ENCODE measurements at places on chromosomes 2 and 18.

DNA sequence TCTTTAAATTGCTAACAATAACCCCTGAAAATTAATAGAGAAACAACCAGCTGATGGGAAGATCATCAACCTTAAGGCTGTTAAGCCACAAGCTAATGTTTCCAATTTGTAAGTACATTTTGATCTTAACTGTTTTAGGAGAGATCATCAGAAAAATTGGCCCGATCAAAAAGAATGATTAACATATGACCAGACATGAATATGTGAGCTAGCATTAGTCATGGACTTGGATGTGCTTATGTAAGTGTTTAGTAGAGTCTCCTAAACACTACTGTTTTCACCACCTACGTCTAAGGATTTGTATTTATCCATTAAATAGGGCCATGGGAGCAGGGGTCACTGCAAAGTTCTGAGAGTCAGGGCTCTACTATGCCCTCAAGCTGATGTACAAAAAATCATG, 4.3 kb downstream of the LMAN1 start:
- no peak for ATAC-seq

DNA sequence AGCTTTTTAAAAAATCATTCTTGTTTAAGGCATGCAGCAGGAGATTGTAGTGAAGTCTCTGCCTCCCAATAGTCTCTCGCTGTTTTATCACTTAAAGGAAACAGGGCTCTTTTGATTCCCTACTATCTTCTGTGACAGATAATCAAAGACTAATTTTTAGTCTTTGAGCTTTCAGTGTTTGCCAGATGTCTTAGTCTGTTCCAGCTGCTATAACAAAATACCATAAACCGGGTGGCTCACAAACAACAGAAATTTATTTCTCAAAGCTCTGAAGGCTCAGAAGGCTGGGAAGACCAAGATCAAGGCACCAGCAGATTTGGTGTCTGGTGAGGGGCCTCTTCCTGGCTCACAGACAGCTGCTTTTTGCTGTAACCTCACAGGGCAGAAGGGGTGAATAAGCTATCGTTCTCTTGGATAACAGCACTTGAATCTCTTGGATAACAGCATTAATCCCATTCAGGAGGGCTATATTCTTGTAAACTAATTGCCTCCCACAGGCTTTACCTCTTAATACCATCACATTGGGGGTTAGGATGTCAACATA, 37.8 kb upstream of the STAT4 start:
- no peak for ATAC-seq

DNA sequence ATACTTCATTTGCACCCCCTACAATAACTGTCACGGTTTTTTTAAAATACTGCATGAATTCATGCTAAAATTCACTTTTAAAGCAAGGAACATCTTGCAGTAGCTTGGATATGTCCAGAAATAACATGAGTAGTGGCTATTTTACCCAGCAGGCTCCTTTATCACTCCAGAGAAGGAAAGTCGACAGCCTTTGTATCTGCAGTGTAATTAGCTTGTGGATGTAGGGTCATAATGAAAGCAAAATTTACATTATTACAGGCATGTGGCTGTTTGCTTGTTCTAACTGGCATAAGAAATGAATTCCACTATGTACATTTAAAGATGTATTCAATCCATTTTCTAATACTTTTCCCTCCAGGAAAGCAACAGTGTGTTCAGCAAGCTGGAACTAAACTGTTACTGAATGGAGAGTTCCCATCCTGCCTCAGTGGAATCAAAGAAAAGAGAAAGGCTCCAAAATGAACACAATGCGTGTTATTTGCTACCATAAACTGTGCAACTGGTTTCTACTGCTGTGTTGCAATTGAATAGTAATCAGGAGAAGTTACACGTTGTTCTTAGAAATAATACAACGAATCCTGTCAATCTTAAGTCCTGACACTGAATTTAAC, 321.2 kb upstream of the VRK2 start:
- no peak for ATAC-seq

DNA sequence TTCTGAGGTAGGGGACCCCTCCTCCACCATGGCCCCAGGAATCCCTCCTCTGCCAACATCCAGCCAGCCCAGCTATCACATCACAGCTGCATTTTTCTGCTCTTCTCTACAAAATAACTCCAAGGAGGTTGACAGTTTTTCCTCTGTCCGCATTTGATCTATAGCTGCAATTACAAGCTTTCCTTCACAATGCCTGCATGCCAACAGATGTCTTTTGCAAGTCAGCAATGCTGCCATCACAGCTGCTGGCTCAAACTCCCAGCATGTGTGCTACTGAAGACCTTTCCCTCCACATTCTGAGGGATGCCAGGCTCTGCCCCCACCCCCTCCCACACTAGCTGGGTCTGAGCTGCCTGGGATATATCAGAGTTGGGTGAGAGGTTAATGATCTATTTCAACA, 51.7 kb downstream of the MCFD2 start:
- no peak for ATAC-seq

DNA sequence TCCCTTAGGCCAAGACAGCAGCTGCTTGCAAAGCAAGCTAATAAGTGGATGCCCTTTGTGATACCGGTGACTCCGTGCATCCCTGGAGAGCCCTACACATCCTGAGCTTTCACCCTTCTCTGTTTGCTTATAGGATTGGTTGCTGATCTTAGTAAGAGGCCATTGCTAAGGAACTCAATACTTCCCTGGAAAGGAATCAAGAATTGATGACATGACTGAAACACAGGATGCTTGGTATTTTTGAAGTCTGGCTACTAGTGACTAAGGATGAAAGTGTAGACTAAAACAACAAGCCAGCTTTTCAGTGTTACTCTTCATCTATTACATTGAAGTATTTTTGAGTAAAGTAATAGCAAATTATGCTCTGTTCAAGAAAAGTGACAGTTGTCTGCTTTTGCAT, 123.0 kb upstream of the SERPINE2 start:
- ATAC-seq, result no peak

DNA sequence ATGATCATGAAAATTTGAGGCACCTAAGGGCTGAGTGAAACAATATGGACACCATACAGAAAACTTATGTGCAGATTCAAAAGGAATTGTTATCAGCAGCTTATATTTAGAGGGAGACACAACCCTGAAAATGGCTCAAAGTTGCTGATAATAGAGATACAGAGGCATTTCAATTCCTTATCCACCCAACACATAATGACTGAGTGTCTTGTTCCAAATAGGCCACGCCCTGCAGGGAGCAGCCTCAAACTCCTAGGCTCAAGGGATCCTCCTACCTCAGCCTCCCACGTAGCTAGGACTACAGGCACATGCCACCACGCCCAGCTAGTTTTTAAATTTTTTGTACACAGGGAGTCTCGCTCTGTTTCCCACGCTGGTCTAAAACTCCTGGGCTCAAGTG, 79.0 kb downstream of the LBH start:
- no peak for ATAC-seq

DNA sequence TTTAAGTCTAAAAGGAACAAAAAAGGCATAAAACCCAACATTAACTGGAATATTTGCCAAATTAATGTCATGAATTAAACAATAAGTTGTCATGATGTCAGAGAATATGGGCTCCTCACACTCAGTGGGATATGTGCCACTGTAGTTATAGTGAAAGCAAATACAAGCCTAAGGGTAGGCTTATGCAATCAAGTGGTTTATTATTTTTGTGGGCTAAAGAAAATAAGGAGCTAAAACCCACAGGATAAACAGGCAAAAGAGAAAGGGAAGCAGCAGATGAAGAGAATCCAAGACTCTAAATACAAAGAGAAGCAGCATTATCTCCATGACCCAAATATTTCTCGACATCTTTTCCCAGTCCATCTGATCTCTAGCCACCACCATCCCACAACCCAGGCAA, 17.5 kb downstream of the YWHAQ start:
- ATAC-seq, result no peak

DNA sequence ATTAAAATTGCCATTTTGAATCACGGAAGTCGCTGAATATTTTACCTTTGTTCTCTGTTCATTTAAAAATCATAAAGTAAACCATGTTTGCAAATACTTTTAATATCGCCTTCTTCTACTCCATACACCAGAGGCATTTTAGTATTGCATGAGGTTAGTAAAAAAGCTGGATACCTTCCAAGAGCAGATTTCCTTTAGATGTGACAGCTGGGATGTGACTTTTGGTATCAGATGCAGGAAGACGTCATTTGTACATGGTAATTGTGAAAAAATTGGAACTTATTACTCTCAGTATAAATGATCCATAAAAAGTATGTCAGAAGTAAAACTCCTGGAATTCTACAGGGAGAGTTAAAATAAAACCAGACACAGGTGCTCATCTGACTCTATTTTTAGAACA, 89.5 kb downstream of the SLC4A10 start:
- ATAC-seq, result no peak

DNA sequence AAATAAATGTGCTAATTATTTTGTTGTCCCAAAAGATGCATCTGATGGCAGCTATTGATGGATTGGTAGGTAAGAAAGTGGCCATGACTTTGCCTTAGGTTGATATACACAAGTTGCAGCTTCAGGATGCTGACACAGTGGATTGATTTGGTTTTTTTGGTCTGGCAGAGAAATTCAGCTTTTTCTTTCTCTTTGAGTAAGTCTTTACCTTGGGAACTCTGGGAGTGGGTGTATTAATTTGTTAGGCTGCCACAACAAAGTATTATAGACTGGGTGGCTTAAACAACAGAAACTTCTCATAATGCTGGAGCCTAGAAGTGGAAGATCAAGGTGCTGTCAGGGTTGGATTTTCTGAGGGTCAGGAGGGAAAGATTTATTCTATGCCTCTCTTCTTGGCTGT, 19.8 kb upstream of the ICOS start:
- no peak for ATAC-seq

- ATAC-seq, result peak; percentile 32
Measured at GRCh38 chr2:177147093-177147694, 65.4 kb upstream of the HNRNPA3 start.

GRCh38 chr2:9311488-9311887, 104.9 kb downstream of the ASAP2 start:
- ATAC-seq, result no peak

- ATAC-seq, result no peak
Measured at GRCh38 chr2:1553671-1554295, 140.5 kb downstream of the TPO start.

- ATAC-seq, result no peak
Measured at GRCh38 chr2:189602233-189602632, 21.6 kb upstream of the SLC40A1 start.

- no peak for ATAC-seq
Measured at GRCh38 chr2:60837123-60837522, 44.3 kb upstream of the REL start.

DNA sequence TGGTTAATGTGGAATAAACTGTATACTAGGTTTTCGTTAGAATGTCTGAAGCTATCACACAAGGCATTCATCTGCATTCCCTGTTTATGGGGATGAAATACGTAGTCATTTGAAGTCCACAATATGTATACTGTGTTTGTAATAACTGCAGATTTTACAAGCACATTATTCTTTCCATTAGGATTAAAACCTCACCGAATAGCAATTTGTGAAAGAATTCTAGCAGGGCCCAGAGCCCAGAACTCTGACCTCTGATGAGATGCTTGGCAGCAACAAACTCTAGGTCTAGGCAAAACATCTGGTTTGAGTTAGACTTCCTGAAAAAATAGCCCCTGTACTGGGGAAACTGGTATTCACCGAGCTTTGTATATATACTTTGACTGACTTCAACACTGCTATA, 158.2 kb downstream of the SRBD1 start:
- no peak for ATAC-seq

GRCh38 chr2:237692601-237693290, 65.4 kb downstream of the LRRFIP1 start:
- peak; percentile 0 for ATAC-seq

- no peak for ATAC-seq
Measured at GRCh38 chr2:77105008-77105407, 417.2 kb downstream of the LRRTM4 start.

DNA sequence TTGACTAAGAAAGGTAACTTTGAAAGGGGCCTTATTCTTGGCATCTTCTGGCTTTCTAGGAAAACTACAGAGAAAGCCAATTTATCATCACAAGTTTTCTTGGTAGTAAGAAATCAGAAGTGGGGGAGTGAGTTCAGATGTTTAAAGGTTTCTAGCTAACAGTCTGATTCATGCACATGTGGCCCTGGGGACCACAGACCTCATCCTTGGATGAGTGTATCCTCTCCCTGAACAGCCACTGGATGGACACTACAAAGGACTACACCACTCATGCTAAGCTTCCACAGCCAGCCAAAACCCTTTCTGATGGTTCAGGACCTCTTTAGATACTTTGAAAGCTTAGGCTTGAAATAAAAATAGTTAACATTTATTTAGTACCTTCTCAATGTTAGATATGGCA, 218.3 kb upstream of the STK17B start:
- ATAC-seq, result no peak

DNA sequence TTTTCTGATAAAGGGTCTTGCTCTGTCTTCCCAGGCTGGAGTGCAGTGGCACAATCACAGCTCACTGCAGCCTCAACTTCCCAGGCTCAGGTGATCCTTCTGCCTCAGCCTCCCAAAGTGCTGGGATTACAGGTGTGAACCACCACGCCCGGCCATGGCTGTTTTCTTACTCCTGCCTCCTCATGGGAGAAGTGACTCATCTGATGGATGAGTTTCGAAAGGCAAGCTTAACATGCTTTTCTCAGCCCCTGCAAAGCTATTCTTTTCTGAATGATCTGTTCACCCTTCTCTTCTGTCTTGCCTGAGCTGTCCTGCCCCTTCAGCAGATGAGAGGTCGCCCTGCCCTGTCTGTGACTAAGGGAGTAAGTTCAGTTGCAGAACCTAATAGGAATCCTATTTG, 929 bp upstream of the CREG2 start:
- ATAC-seq, result no peak

DNA sequence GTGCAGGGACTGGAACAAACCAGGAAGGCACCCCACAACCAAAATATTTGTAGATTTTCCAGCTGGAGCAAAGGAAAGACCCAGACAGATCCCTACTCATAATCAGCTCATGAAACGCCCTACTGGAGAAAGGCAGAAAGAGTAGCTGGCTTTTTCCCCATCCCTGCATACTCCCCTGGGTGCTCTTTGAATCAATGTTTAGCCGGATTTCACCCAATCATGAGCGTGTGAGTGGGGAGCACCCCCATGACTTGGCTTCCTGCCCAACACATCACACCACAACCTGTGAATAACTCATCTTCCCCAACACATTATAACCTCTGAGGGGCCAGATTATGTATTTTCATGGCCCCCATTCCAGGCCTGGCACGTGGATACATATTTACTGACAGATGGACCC, 35.1 kb upstream of the SLC14A1 start:
- ATAC-seq, result peak; percentile 55

- no peak for ATAC-seq
Measured at GRCh38 chr2:70115646-70116442, 28.6 kb downstream of the PCBP1 start.

DNA sequence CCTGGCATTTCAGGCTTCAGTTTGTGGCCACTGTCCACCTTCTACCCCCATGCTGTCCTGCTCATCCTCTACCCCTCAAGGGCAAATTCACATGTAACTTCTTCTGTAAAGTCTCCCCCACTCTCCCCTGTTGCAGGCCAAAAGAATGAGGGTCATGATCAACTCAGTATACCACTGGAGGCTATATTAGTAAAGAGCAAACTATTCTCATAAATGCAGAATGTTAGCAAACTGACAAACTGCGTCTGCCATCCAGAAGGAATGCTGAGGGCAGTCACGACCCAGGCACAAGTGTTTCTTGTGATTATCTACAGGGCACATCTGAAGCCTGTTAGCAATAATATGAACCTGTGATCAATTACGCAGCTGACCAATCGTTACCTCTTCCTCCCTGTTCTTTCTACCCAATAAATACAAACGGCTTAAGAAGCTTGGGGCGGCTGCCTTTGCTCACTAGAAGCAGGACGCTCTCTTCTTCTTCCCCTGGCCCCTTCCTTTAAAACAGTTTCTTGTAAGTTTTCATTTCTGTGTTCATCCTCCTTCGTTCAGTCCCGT, 58.3 kb downstream of the SEPTIN10 start:
- ATAC-seq, result no peak

All from activated CD4-positive, CD25-positive, alpha-beta regulatory T cell treated with anti-CD3 and anti-CD28 coated beads, Interleukin-2, amount 50 U/mL, for 24 hours (primary cell).